ENCODE measurements at places on chromosomes 6 and 20.

GRCh38 chr20:4886771-4887527 is 114.4 kb downstream of the SLC23A2 start:
- DNase-seq = no peak

DNA sequence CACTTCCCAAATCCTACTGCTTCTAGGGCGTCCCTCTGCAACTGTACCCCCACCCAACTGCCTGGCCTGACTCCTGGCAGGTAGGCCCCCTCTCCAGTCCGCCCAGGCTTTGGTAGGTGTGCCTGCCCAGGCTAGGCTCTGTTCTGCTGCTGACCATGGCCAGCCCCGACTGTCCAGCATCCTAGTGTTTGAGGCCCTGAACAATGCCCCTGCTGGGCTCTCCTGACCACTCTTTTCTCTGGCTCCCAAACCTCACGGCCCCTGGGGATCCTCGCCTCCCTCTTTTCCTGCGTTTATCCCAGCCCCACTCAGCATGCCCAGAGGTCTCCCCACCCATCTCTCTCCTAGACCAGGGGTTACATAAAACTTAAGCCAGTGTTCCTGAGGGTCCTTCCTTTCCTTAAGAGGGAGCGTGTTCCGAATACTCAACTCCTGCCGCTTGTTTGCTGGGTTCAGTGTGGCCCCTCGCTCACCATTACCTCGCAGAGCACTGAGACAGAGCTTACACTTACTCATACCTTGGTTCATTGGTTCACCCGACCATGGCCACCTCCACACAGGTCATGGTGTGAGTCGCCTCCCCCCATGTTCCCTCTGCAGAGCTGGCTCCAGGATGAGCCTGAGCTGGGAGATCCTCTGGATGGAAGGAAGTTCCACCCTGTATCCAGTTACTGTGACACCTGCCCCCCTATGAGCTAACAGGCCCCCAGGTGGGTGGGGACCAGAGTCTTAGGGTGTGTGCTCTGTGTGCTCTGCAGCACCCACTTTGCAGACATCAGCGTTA is 21.0 kb upstream of the MYT1 start:
- DNase-seq = no peak

GRCh38 chr6:33118525-33119123 is 42.8 kb downstream of the HLA-DPB1 start:
- peak; percentile 41 for DNase-seq

- DNase-seq = no peak
These were observed 559.6 kb downstream of the RFPL4B start for GRCh38 chr6:112906726-112907125.

GRCh38 chr6:111983193-111983592 is 70.7 kb upstream of the CCN6 start:
- DNase-seq = no peak

- DNase-seq = no peak
These were observed 65.4 kb upstream of the MAFB start for GRCh38 chr20:40754339-40754943.

- no peak for DNase-seq
These were observed 95.1 kb upstream of the EXOC2 start for GRCh38 chr6:788058-788457.

DNA sequence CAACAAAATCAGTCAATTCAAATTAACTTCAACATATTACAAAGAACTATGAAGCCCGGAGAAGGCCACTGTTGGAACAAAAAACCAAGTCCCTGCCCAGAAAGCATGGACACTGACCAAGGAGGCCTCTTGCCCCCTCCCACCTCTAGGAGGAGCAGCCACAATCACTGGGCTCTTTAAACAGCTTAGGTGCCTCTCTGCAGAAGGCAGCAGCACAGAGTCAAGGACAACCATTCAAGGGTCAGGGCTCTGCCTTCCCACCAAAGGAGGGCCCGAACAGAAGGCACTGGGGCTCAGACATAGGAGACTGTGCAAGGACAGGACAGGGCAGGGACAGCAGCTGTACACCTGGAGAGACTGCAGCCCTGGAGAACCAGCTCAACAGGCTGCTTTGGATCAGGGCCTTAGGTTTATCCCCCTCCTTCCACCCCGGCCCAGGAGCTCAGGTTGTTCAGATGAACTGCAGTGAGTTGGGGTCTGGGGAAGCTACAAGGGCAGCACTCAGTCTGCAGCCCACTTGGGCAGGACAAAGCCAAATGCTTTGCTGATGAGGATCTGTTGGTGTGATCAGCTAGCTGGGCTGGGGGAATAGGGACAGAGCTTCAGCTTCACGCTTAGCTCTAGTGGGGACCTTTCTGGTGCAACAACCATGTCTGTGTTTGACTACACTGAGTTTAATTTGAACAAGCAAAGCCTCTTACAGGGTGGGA is 17.8 kb downstream of the TOMM34 start:
- no peak for DNase-seq

DNA sequence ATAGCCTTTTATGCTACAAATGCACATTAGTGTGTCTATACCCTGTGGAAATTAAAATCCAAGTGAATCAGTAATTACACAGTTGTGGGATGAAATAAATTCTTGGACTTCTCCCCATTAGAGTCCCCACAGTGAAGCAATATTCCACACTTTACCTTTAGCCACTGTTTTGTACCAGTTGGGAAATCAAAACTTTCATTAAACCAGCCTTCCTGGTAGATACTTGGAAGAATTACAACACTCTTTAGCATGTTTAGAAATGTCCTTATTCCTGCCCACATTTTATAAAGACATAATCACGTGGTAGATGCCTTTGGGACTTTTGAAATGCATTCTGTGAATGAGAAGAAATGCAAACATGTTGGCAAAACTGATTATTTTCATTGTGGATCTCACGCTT is 49.0 kb upstream of the ANKEF1 start:
- DNase-seq = no peak

DNA sequence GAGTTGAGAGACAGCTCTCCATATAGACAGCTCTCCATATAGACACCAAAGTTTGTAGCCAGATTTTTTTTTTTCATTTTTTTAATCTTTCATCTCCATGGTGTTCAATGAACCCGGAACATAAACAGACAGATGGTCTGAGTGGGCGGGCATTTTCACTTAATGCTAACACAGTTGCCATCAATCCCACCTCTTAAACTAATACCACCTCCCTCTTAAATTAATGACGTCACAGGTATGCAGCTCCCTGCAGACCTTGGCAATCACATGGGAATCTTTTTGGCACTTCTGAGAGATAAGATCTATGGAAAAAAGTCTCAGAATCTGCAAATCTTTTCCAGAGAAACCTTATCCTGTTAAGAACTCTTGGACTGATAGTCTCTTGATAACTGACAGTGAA is 43.2 kb downstream of the PFDN4 start:
- DNase-seq = no peak

DNA sequence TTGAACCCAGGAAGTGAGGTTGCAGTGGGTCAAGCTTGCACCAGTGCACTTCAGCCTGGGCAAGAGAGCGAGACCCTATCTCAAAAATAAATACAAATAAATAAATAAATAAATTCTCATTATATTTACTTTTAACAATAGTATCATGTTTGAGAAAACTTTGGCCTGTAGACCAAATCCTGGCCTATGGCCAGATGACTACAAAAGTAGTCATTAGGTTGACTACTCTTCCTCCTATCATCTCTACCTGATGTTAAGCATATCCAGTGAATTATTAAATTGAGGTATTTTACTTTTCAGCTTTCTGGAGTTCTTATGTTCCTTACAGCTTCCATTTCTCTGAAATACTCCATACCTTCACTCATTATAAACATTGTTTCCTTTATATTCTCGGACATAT is 280.6 kb downstream of the LAMA2 start:
- DNase-seq = no peak

DNA sequence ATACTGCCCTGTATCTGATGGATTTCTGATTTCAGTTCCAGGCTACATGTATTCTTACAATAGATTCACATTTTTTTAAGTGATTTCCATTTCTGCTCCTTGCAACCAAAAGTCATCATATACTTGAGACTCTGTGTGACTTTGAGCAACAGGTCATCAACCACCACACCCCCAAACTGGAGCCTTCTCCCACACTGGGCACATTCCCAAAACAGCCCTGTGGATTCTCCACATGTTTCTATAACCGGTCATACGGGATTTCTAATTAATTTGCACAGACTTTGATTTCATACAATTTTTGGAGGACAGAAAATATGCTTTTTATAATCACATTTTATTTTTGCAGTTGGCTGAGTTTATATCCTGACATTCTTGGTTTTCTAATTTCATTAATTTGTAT is 317.2 kb upstream of the ID4 start:
- DNase-seq = no peak

DNA sequence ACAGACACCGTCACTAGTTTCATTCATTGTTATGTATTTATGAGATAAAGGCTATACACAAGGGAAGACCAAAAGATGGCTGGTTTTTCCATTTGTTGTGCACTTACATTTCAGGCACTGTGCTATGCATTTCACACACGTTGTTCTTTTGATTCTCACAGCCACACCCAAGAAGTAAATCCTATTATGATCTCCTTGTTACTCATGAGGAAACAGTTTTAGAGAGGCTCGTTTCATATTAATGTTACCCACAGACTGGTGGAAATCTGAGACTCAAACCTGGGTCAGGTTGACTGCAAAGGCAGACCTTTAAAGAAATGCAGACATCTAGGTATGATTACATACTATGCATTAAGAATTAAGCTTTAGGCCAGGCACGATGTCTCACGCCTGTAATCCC is 34.9 kb downstream of the SHLD1 start:
- DNase-seq = no peak

DNA sequence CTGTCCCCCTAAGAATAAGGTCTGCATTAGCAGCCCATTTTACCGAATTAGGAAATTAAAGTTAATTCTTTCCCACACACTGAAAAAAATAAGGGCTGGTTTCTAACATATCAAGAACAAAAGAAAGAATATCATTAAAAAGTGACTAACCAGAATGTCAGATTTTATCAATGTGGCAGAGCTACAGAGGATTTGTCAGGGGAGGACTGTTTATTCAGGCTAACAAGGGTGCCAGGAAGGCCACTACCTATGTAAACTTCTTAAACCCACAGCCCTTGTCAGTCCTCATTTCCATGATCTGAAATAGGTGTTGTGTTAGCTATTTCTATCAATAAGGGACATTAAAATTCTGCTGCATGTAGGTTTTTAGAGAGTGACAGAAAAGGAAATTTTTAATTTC is 76.4 kb downstream of the BACH2 start:
- no peak for DNase-seq

DNA sequence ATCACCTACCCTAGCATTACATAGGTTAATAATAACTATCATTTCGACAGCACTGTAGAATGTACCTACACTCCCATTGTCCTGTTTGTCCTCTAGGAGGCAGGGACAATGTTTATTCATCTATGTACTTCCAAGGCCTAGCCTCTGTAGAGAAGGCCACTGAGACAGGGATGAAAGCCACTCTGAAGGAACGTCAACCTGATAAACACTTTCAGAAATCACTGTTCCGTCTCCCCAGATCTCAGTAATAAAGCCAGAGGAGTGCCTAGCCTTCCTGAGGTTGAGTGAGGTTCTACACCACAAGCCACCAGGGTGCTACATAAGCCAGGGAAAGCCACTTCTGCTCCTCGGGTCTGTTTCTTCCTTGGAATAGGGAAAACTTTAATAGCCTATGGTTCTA is 44.8 kb downstream of the POPDC3 start:
- DNase-seq = no peak

DNA sequence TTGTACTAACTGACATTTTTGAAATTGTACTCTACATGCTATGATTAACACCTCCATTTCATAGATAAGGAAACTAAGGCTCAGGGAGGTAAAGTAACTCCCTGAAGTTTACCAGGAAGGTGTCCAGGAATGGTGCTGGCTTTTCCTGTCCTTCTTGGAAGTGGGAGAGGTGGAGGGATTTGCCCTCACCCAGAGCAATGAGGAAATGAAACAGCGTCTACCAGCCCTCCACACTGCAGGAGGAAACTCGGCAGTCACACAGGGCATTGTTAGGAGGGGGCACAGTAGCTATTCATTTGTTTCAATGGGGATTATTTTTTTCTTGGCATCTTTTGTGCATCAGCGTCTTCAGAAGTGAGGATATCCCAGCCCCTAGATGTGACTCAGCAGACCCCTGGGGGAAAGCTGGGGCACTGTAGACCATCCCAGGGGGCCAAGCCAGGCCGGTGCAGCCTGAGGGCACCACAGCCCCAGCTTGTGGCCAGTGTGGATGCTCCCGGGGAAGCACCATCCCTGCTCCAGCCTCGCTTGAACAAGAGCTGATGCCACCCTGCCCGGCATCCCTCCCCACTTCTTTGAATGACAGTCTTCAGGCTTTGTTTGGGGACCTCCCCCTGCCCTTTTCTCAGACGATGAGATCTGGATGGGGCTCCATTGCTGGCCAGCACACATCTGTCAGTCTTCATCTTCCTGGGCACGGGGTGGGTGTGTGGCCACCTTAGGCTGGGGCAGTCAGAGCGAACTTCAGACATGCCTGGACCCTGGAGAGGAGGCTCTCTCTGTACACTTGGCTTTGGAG is 224.4 kb upstream of the PMEPA1 start:
- DNase-seq = no peak

- no peak for DNase-seq
These were observed 7.5 kb downstream of the LAMA5 start for GRCh38 chr20:62359491-62360121.

DNA sequence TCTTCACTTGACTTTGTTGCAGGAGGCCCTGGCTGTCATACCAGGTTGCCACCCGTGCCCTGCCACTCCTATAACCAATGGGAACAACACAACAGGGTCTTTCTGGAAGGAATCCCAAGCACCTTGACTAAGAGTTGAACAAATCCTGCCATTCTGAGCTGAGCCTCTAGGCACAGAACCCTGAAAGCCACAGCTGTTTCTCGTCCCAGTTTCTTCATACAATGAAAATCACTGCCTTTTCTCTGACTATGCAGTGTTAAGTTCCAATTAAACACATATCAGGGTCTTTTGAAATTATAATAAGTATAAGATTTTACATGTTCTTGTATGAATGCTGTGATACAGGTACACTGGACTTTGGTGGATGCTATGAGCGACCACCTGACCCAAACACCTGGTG is 54.4 kb downstream of the RIPOR2 start:
- no peak for DNase-seq

GRCh38 chr6:16421462-16421960 is 183.1 kb downstream of the GMPR start:
- no peak for DNase-seq

- no peak for DNase-seq
These were observed 833.5 kb downstream of the DHX35 start for GRCh38 chr20:39795401-39796272.

DNA sequence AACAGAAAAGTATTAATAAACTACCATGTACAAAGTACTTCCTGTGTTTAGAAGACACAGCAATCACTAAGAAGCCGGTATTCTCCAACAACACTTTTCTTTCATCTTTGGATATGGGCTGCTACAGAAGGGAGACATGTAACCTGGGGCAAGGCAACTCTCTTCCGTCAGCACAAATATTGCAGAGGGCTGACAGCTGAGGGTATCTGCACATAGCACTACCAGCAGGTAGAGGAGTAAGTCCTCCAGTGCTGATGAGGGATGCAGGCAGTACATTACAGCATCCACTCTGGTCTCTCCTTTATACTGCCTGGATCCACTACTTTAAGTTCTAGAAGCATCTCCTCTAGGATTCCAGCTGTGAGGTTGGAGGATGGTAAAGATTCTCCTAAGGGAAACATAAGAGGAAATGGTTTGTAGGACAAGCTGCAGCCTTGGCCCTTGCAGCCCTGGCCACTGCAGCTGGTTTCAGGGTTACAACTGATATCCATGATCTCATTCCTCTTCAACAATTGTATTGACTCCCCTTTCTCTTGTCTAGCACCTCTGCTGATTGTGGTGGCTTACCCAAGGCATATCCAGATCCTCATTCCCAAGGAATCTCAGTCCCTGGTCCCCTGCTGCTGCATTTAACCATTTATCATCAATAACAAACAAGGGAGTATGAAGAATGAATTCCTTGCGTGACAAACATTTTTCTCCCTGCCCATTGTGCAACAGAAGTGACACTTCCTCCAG is 110.7 kb upstream of the ADGRF1 start:
- DNase-seq = no peak
